ENCODE measurements at places on chromosomes 11 and 22.

DNA sequence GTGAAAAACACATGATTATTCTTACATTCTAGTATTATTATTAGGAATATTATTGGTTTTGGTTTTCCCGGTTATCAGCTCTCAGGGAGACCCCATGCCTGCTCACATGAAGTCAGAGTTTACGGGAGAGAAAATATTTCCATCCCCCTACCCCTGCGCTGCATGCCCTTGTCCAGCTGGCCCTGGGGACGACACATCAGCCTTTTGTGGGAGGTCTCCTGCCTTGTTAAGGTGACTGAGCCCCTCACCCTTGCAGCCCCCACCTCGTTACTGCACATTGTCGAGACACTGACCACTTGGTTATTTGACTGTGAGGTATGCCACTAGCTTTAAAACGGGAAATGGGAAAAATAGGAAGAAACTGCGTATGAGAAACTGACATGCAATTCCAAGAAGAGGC lies 63.0 kb downstream of the PARVG start:
- no peak for DNase-seq

DNA sequence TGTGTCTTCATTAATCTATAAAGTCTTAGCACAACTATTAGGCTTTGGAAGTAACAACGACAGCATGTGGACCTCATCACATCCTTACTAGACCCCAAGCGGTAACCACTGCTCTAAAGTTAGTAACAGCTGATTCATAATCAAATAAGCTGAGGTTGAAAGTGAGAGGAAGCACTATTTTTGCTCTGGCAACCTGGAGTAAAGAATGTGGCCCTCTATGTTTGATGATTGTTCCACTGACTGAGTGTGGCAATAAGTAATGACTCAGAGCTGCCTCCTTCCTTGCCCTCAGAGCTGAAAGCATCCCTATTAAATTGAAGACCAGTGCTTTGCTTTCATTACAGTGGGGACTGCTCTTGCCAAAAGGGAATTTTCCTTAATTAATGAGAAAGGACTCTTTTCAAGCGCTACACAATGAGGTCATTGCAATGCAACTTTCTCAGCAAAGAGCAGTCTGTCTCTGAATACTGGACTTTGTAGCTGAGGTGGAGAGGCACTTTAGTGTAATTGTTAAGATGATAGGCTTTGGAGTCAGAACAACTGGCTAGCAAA lies 906.1 kb upstream of the RAG2 start:
- no peak for DNase-seq

DNA sequence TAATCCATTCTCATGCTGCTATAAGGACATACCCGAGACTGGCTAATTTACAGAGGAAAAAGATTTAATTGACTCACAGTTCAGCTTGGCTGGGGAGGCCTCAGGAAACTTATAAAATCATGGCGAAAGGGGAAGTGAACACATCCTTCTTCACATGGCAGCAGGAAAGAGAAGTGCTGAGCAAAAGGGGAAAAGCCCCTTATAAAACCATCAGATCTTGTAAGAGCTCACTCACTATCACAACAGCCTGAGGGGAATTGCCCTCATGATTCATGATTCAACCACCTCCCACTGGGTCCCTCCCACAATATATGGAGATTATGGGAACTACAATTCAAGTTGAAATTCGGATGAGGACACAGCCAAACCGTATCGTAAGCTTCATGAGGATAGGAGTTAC lies 3.8 kb upstream of the CYB5R2 start:
- DNase-seq: no peak

DNA sequence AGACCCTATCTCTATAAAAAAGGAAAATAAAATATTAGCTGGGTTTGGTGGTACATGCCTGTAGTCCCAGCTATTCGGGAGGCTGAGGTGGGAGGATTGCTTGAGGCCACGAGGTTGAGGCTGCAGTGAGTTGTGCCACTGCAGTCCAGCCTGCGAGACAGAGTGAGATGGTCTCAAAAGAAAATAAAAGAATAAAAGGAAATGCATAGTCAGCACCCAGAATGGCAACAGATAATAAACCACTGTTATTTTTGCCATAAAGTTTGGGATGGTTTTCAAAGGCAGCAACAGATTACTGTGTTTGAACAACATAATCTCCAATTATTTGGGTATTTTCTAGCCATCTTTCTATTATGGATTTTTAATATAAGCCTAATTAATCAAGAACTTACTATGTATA lies 61.9 kb downstream of the ATG16L2 start:
- DNase-seq: no peak

- no peak for DNase-seq
Measured at GRCh38 chr11:34419158-34419557, 19.6 kb upstream of the CAT start.

DNA sequence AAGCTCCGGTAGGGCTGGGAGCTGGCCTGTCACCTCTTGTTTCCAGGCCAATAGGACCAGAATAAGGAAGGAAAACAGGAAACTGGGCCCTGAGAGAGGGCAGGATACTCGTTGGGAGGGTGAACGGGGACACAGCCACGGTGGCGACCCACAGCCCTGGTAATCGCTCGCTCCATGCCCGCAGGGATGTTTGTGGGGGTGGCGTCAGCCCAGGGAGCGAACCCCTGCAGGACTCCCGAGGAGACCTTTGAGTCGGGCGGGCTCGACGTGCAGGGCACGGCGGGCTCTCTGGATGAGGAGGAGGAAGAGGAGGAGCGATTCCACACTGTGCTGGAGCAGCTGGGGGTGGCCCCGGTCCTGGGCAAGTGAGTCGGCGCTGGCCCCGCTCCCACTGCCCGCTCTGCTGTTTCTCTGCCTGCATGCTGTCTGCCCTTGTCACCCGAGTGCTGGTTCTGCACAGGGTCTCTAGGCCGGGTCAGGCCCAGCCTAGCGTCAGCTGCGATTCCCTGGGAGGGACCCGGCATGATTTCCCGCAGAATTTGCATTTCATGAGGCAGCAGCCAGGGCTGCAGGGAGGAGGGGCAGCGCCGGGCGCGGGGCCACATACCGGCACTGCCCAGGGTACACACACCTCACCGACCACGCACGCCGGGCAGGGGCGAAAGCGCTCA lies 1.6 kb downstream of the CRACR2B start:
- no peak for DNase-seq

DNA sequence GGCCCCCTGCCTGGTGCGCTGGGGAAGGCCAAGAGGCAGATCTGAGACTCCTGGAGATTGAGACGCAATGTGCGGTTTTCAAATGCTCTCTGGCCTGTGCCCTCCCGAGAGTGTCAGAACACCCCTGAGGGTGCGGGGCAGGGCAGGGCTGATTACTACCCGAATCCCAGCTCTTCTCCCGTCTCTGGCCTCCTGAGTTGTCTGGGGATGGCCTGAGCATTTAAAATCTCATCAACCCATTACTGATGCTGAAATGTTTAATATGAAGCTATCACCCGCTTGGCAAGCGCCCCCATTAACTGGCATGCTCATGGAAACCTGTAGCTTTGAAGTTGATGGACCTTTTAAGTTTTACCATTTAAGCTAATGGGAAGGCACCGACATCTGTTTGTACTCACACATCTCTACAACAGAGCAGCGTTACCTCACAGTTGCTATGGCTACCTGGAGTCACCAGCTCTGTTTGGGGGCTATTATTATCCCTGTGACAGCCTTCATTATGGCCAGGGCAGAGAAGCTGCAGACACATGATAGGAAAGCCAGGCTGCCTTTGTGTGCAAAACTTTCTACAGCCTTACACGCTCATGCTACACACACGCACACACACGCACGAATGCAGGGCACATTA lies 3.6 kb upstream of the MB start:
- DNase-seq: no peak

DNA sequence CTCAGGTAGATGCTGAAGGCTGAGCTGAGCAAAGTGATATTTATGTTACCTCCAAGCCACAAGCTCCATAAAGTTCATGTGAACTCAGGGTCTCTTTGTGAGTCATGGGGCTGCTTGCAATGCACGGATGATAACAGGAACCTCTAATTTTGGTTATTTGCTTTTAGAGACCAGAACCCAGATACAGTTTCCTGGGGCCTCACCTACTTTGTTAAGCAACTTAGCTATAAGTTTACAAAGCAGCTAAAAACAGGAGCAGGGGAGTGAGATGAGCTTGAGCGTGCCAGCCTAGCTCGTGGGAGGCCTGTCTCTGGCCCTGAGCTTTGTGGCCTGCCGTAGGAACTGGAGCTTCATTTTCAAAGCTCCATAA lies 29.2 kb downstream of the SREBF2 start:
- DNase-seq: peak; percentile 32

- DNase-seq: no peak
Measured at GRCh38 chr11:2526808-2527381, 82.1 kb downstream of the KCNQ1 start.

DNA sequence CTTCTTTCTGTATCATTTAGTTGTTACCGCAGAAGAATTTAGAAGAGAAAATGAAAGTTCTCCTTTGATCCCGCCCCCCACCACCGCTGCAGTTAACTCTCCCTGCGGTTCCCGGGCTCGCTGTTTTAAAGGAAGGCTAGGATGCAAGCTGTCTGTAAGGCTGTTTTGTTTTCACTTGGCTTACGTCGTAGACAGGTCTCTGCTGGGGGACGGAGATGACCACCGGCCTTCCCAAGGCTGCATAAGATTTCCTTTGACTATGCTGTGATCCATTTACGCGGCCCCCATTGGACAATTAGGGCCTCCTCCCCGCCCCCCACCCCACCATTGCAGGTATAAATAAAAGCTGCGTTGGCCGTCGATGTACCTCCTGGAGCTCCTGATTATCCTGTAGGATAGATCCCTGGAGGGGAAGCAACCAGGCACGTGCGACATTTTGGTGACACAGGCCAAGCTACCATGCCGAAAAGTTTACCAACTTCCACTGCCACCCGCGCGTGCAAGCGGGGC lies 1.4 kb upstream of the CPT1A start:
- DNase-seq: no peak

DNA sequence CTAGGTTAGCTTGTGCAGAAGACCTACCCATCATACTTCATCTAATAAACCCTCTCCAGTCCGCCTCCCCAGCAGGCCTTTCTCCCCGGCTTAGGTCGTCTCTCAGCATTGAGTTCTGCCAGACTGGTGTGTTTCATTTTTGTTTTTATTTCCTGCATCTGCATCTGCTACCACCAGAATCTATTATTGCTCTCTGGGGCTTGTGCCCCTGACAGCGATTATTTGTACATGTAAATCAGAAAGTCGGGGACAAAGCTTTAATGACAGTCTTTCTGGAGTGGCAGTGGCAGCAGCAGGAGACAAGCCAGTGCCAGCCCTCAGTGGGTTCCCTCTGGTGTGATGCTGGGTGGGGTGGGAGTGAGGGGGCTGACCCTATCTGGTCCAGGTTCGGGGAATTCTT lies 127.5 kb downstream of the PKNOX2 start:
- no peak for DNase-seq

DNA sequence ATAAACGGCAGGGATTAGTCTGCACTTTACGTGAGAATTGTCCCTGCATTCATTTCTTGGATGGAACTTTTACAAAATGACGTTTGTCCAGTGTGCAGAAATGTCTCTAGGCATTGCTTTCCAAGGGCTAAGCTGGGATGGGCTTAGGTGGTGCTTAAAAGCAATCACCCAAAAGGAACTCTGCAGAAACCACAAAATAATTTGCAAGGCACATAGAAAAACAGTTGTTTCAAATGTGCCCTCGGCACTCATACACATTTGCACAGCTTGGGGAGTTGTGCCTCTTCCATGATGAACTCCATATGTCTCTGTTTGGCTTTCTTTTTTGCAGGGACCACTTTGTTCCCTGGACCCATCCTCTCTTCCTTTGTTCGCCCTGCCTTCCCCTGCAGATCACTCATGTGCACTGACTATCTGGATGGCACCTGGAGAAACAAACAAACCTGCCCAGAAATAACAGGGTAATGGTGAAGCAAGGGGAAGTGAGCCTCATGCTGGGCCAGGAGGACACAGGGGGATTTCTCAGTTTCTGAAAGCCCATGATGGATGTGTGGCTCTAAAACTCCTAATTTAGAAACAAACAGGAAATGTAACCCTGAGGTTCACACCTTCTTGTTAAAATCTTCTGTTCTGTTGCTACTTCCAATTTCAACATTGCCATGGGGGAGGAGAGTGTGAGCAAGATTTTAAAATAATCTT lies 150.2 kb downstream of the SNX19 start:
- DNase-seq: no peak

DNA sequence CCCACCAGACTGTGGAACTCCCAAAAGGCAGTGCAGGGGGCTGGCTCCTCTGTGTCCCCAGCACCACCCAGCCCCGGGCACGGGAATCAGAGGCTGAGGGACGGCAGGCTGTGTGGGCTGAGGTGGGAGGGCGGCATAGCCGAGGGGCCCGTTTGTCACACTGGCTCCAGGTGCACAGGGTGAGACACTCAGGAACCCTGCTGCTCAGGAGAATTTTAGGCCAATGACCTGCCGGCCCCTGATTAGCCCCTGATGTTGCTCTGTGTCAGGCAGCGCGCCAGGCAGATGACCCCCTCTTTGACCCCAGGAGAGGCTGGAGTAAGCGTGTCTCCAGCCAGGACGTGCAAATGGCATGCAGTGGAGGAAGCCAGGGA lies 52.7 kb downstream of the RTL6 start:
- no peak for DNase-seq

DNA sequence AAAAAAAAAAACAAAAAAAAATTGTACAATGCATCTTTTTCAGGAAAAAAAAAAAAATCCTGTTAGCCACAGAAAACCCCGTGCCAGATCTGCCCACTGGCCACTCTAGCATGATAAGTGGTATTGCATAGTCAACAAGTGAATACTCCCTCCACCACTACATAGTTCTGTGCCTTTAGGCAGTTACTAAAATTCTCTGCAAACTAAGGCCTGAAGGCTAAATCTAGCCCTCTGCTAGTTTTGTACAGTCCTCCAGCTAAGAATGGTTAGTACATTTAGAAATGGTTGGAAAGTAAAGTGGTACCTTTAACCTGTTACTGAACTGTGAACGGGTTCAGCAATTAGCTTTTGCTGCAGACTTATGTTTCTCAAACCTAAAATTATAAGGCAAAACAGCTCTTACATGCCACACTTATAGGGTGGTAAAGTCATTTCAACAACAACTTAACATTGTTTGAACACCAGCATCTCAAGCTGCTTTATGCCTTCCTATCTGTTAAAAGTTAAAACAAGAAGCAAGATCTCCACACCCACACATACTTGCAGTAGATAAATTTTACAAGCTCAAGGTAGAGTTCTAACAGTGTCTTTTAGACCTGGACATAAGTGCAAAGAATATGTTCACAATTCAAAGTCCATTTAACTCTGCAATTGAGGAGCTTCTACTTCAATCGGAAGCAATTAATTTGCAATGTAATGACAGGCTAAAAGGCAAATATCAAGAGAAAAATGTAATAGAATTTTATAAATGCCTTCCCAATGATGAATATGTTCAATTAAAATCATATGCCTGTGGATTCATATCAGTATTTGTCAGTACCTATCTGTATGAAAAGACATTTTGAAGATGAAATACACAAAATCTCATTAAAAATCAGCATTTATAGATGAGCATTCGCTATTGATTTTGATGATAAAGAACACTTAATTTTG lies 7.3 kb downstream of the C11orf71 start:
- no peak for DNase-seq

GRCh38 chr11:126914941-126915340 lies 85.6 kb downstream of the KIRREL3 start:
- DNase-seq: no peak

DNA sequence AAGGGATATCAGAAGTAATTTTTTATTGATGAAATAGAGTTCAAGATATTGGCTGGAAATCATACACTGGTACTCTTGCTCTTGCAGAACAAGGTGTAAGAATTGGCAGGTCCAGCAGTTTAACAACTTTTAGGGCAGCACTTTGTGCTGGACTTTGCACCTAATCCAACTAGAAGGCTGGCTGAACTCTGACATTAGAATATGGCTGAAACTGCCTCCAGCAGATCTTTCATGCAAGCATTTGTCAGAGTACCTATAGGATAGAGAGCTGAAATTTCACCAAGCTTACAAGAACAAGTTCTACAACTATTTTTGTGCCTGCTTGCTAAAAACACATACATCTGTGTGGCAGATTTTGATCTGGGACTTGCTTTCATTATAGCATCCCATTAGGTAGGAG lies 17.2 kb downstream of the HPS5 start:
- no peak for DNase-seq

Measured in effector memory CD4-positive, alpha-beta T cell (primary cell).